COLO829 (cell line): ENCODE measurements at places on chromosomes 6 and 20.

- no peak for DNase-seq
Observed at GRCh38 chr20:40471261-40471629, 217.8 kb downstream of the MAFB start.

DNA sequence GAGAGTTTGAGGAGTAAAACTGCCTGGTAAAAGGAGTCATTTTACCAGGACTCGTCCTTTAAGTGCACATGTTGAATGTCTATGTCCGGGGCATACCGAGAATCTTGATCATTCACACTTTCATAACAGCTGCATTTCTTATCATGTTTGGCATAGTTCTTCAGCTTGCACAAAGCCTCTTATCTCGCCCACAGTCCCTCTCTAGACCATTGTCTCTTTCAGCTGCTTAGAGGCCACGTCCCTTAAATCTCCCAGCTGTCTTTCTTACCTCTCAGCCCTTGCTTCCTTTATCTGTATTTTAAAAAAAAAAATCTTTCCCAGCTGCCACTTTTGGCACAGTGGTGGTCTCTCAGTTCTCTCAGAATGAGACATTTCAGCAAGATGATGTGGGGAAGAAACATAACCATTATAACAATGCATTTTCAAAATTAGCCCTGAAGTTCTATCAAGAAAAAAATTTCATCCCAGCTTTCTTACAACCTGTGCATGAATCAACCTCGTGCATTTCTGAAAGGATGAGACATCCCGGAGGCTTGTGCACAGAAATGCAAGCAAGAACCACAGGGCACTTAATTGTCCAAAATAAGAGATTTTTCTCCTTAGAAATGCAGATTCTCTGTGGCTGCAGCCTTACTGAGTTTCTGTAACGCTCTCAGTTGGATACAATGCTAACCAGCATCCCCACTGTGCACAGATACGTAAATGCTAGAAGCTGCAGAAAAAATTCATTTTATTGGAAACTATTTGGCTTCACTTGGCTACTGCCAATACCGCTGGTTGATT lies 24.2 kb downstream of the RBM24 start:
- no peak for DNase-seq

DNA sequence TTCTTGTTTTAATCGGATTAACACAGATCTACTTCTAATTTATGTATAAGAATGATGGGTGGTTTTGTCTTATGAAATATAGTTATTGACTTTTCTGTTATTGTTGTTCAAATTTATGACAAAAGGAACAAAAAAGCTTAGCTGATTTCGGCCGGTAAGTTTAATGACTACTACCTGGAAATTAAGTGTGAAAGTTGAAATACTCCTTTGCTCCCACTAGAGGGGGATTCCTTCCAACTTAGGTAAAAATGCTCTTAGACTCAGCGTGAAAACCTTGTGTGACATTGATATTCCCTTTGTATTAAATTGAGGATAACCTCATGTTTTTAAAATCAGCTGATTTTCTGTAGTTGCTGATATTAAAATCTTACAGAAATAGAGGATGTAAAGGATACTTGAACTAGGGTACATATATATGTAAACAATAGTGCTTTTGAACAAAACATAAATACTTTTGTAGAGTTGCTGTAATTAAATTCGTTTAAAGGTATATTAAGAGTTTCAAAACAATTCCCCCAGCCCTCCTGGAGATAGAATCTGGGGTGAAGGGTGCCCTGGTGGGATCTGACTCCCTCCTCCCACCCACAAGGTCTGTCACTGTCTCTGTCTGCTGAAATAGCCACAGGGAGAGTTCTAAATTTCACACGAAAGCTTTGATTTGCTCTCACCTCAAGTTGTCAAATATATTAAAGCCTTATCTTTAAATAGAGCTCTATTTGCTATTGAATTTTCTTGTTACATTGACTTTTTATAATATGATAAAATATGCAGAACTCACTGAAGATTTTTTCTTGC lies 257.5 kb downstream of the ARID1B start:
- DNase-seq = peak; percentile 50

- DNase-seq = no peak
Observed at GRCh38 chr6:121450242-121450641, 14.8 kb downstream of the GJA1 start.

GRCh38 chr6:41587131-41587879 lies 41.1 kb downstream of the FOXP4 start:
- DNase-seq = no peak

GRCh38 chr6:52984247-52984646 lies 10.8 kb downstream of the GSTA4 start:
- peak; percentile 13 for DNase-seq

- peak; percentile 15 for DNase-seq
Observed at GRCh38 chr20:38260025-38260377, 534 bp downstream of the KIAA1755 start.
